Tibial nerve (tissue), 4 donors: ENCODE measurements at places on chromosomes 2 and 18.
A peak's percentile ranks its signal among the peaks of the same experiment; 100 is the strongest.

GRCh38 chr2:188443207-188443606 is 151.5 kb downstream of the GULP1 start:
- DNase-seq: no peak

DNA sequence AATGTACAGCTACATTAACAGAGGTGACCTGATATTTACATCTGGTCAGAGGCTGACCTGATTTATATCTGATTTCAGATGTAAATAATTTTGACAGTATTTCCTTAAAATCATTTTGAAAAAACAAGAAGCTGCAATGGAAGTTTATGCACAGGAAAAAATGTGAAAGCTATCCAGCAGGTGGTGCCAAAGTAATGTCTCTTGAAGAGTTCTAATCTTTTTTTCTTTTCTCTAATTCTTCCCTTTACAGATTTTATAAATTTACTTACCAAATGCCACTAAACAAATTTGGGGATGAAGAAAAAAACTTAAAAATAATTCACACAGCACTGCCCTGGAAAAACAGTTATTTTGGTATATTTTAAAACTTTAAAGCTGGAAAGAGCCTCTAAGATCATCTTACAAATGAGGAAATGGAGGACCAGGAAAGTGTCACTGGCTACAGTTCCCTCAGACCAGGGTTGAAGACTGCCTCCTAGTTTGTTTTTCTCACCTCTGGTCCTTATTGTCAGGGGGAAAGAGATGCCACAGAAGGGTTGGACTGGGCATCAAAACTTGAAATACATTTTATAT is 16.4 kb upstream of the FBLN7 start:
- DNase-seq: peak; percentile 64

DNA sequence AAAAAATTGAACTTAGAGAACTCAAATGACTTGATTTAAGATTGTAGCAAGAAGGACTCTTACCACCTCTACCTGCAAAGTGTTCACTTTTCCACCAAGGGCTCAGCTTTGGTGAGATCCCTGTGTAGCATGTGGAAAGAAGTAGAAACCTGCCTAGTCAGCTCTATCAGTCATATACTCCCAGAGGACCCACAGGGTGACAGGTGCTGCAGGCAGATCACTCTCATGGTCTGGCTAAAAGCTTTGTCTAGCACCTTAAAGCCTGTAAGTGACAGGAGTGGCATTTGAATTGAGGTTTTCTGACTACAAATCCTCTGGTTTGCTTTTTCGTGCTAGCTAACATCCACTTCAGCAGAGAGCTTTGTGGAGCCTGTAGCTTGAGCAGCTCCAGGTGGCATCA is 18.7 kb upstream of the NEMP2 start:
- DNase-seq: no peak

DNA sequence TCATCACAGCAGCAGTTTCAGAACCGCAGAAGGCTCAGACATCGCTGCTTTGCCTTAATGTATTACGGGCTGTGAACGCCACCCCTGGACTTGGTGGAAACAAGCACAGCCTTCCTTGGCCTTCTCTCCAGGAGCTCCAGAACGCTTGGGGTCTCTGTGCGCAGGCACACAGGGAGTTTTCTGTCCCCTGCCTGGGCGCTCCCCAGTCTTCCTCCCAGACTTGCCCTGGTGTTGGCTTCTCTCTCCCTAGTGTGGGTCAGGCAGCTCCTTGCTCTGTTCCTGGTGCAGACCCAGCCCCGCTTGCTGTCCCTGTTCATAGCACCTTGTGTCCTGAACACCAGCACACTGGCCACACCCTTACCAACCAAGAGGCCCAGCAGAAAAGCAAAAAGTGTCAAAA is 103.6 kb downstream of the FAM210A start:
- DNase-seq: no peak

DNA sequence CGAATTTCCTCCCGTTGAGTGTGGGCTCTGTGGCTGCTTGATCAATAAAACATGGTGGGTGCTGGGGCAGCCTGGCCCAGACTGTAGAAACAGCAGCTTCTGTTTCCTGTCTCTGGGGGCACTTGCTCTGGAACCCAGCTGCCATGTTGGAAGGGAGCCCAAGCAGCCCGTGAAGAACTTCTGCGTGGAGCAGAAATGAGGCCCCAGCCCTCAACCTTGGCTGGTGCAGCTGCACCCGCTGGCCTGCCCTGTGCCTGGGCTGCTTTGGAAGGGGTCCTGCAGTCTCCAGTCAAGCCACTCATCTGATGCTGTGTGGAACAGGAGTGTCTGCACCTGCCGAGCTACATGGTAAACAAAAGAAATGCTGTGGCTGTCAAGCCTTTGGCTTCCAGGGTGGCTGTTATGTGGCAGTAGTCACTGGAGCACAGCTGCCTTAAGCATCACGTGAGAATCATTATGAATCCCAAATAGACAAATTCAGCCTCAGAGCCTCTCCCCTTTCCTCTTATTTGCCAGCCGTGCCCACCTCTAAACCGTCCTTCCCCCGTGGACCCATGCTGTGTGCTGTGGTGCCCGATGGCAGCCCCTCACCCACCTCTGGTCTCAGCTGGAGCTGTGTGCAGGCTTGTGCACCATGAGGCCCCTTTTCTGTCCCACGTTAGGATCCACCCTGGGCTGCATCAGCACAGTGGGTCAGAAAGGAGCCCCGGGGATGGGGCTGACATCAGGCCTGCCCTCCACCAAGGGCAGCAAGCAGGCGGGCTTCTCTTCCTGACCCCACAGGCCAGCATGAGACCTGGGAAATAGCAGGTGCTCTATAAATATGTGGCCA is 134.0 kb upstream of the HDAC4 start:
- DNase-seq: no peak
